Inflammatory macrophage (primary cell): ENCODE measurements at places on chromosomes 5 and 9.

- DNase-seq = no peak
Observed at GRCh38 chr5:172904643-172905345, 54.4 kb upstream of the RPL26L1 start.

- no peak for DNase-seq
Observed at GRCh38 chr5:168941901-168942300, 359.0 kb downstream of the SLIT3 start.

- DNase-seq = no peak
Observed at GRCh38 chr5:52880541-52880940, 92.8 kb downstream of the ITGA1 start.

DNA sequence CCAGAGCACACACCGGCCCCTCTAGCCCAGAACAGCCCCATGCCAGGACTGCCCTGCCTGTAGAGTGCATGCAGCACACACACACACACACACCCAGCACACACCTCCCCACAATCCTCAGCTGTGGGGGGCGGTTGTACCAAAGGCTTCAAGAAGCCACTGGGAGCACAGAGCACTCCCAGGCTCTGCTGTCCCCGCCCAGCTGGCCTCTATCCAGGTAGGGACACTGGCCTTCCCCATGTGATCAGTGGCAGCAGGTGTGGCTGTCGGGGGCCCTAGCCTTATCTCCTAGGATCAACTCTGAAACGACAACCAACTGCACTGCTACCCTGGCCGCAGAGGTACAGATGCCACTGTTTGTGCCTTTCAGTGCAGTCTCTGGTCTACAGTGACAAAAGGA, 2.0 kb downstream of the ANAPC2 start:
- no peak for DNase-seq

DNA sequence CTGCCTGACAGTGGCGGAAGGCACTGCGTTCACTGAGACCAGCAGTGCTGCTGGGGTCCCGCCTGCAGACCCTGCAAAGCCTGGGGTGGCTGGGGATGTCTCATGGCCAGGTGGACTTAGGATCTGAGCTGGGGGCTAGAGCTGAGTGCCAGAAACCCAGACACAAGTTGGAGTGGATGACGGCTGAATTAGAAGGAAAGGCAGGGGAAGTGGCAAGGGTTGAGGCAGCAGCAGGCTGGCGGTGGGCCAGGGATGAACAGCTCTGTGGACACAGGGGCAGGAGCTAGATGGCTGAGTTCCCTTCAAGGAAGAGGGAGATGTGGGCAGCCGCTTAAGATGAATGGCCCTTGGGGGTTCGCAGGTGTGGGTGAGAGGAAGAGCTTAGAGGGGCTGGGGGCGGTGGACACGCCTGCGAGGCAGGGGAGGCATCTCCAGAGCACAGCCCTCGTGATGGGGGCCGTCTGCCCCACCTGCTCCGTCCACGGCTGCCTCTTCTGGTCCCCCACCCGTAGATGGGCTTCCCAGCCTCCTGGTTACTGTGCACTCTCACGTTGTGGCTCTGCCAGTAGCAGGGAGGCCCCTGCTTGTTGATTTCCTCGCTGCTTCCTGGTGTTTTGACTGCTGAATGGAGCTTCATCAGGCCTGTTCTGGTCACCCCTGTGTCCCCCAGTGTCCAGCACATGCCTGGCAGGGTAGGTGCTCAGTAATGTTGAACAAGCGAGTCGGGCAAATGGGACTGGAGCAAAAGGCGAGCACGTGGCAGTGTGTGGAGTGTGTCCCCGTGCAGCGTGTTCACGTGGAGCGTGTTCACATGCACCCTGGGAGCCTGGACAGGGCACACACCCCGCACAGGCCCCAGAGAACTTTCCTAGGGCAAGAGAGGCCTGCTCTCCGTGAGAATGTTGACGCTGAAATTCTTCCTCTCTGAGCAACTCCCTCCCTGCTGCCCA, 168.2 kb downstream of the CACNA1B start:
- DNase-seq = no peak

GRCh38 chr5:159341906-159342310, 11.6 kb upstream of the IL12B start:
- DNase-seq = peak; percentile 91

DNA sequence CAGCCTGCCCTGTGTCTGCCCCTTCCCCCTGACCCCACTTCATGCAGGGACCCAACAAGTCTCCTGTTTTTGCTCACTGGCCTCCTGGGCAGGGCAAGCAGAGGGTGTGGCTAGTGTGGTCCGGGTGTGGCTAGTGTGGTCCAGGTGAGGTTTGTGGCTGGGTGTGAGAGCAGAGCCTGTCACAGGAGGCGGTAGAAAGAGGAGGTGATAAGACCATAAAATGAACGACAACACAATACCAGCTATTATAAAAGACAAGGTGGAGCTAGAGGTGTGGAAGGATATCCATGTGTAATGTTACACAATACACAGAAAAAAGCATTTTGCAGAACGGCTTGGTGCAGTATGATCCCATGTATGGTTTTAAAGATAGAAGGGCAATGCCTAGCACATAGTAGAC, 23.3 kb downstream of the SPRY4 start:
- no peak for DNase-seq

DNA sequence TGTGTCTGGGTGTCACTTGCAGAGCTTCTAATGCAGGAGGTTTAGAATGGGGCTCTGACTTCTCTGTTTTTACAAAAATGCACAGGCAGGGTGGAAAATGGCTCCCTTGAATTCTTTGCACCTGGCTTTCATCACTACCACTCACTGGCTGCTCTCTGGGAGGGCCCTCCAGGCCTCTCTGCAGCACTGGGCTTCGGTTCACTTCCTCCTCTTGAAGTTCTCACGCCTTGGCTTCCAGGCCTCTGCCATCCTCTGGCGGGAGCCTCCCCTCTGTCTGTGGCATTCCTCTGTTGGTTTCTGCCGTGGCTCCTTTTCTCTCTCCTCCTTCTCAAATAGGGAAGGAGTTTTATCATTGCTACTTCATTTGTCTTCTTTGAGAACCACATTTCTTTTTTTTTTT, 2.8 kb upstream of the PRLR start:
- DNase-seq = no peak

- DNase-seq = no peak
Observed at GRCh38 chr5:73365990-73366667, 82.4 kb downstream of the FOXD1 start.

- no peak for DNase-seq
Observed at GRCh38 chr5:151906246-151906645, 18.4 kb downstream of the GLRA1 start.

DNA sequence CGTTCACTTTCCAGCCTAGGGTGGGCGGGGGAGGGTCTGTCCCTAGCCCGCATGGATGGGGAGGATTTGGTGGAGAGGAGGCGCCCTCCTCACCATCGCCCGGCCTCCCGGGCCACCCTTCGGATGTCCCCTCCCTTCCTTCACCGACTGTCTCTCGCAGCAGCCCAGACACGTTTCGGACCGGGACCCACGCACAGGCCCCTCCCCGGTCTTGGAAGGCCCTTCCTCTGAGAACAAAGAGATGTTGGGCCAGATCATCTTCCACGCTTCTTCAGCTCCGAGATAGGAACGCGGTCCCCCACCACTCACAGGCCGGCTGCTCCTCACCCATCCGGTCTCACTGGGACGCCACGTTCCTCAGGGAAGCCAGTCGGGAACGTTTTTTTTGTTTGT, 640 bp upstream of the DPM2 start:
- DNase-seq = no peak

DNA sequence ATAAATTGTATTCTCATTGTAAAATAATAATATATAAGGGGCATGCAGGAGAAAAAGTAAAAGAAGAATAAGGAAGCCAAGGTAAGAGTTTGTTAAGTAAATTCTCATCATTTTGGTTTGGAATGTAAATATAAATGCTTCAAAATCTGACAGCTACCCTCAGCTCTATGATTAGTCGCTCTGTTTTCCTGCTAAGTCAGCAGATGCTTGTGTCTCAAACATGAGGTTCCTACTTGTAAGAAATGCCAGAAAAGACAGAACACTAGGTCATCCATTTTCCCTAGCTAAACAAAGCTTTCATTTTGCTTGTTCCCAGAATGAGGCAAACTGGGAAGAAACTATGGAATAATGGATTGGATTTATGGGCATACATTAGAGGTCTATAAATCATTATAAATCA, 293.1 kb downstream of the DMRTA1 start:
- DNase-seq = no peak

GRCh38 chr5:149133795-149134777, 7.2 kb upstream of the ABLIM3 start:
- DNase-seq = peak; percentile 59

DNA sequence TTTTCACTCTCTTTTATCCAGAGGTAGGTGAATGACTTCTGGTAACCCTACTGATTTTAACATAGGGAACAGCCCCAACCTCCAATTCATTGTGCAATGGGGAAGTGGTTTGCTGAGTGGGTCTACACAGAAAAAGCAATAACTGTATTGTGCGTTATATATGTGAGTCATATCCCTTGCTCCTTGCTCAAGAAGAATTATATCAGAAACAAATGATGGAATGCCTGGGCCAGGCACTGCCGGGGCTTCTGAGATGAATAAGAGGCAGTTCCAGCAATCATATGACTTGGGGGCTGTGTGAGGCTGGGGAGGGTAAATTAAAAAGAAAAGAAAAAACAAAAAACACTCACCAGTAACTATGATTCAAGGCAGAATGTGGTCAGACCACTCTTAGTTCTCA, 79.2 kb upstream of the ABCA1 start:
- peak; percentile 95 for DNase-seq

- DNase-seq = no peak
Observed at GRCh38 chr5:61362796-61363368, 30.8 kb downstream of the ZSWIM6 start.

GRCh38 chr9:119544492-119544891, 175.3 kb upstream of the BRINP1 start:
- DNase-seq = no peak

DNA sequence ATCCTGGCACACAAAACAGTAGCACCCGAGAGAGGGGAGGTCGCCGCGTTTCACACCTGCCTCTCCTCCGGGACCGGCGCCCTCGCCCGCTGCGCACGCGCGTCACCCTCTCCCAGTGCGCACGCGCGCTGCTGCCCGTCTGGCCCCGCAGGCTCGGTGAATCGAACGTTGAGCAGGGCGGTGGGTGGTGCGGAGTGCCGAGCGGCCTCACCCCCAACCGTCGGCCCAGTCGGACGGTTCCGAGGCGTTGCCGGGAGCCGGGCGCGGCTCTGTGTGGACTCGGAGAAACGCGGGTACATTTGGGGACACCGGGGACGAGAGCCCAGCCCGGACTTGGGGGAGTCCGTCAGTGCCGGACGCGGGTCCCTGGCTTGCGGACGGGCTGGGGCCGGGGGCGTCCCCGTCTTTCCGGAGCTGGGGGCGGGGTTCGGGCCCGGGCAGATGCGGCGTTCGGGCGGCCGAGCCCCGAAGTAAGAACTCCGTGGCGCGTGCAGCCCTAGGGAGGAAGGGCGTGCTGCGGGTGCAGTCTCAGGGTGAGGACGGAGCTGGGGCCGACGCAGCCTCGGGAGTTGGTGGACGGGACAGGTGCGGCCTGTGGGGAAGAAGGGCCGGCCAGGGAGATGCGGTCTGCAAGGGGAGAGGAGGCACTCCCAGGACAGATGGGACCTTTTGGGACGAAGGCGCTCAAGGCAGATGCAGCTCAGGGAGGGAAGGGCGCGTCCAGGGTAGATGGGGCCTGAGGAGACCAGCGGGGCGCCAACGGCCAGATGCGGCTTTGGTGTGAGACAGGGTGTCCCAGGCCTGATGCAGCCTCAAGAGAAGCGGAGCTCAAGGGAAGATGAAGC, at the start of gene POMT1:
POMT1 (plus strand) TSS at position 138 of the 845 bp plus-strand sequence. CDS start 1,301 bp downstream, outside the sequence.
- DNase-seq = peak; percentile 84

DNA sequence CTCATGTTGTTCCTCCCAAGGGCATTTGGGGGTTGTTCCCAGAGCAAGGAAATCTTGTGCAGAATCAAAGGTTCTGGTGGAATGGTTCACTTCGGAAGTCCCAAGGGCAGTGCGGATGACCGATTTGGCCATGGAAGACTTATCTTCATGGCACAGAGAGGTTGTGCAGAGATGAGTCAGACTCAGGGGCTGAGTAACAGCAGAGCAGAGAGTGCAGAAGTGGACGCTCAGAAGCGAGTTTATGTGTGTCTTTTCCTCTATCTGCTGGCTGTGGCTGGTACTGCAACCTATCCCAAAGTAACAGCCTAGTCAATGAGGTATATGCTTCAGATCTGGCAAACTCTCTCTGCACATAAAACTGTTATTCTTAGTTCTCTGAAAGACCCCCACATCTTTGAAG, 118.1 kb downstream of the DPYSL3 start:
- peak; percentile 67 for DNase-seq

DNA sequence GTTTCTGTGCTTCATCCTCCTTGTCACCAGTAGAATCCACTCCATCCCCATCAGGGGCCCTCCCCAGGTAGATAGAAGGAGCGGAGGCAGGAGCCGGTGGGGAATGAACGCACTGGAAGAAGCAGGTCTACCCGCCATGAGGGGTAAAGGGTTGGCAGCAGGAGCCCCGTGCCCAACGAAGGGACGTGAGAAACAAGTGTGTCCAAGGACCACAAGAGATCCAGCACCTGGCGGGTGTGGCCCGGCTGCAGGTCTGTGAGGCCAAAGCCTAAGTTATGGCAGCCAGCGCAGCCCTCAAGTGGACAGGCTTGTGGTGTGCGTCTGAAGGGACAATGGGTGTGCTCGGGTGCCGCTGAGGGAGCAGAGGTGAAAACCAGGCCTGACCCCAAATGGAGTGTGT, 94.3 kb downstream of the IRX2 start:
- DNase-seq = no peak

- DNase-seq = no peak
Observed at GRCh38 chr5:14699807-14700400, 35.4 kb downstream of the OTULIN start.

DNA sequence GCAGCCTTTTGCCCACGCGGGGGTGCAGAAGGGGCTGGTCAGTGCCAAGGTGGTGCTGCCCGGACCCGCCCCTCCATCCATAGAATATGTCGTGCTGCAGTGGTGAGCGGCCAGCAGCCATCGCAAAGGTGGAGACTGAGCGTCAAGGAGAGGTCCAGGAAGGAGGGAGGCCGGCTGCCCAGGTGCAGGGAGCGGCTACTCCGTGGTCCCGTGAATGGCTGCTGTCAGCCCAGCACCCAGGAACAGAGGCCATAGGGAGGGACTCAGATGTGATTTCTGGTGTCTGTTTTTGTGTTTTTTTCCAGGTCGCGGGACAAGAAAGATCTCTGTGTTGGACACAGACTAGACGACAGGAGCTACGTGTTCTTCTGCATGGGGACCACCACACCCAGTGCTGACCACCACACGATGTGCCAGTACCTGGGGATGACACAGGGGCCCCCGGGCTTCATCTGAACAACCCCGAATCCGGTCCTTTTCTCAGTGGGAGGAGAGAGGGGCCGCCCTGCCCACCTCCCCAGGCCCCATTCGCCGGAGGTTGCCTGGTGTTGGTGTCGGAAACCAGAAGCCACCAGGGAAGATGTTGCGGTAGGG, 29.0 kb downstream of the PAEP start:
- DNase-seq = no peak

GRCh38 chr5:151464101-151464500, 16.7 kb downstream of the SLC36A1 start:
- no peak for DNase-seq

DNA sequence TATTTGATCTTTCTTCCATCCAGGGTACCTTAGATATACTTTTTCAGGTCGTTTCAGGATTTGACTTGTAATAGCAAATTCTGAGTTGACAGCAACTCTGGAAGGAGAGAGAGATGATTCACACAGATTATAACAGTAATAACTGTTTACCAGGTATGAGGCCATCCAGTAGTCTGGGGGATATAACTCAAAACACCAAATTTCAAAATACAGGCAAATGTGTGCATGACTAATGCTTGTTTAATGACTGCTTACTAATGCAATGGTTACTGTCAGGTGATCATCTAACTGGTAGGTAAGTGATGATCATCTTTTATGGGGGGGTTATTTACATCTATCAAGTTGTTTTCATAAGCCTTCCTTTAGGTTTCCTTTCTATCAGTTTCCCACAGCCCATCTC, 412.3 kb downstream of the MAT2B start:
- peak; percentile 25 for DNase-seq

GRCh38 chr5:62385131-62385530, 18.6 kb downstream of the DIMT1 start:
- DNase-seq = no peak
